ENCODE measurements at places on chromosomes 5 and 9.

- no peaks in the 10 kb centered on the region for H3K27me3 ChIP-seq
- peak; percentile 6 for DNase-seq
- no peak overlapping the region for H3K4me3 ChIP-seq
- H3K4me1 ChIP-seq = no peaks in the 10 kb centered on the region
- no peak overlapping the region for H3K27ac ChIP-seq
- no peaks in the 10 kb centered on the region for H3K36me3 ChIP-seq
Observed at GRCh38 chr5:67431191-67431590, 234.6 kb upstream of the CD180 start.

DNA sequence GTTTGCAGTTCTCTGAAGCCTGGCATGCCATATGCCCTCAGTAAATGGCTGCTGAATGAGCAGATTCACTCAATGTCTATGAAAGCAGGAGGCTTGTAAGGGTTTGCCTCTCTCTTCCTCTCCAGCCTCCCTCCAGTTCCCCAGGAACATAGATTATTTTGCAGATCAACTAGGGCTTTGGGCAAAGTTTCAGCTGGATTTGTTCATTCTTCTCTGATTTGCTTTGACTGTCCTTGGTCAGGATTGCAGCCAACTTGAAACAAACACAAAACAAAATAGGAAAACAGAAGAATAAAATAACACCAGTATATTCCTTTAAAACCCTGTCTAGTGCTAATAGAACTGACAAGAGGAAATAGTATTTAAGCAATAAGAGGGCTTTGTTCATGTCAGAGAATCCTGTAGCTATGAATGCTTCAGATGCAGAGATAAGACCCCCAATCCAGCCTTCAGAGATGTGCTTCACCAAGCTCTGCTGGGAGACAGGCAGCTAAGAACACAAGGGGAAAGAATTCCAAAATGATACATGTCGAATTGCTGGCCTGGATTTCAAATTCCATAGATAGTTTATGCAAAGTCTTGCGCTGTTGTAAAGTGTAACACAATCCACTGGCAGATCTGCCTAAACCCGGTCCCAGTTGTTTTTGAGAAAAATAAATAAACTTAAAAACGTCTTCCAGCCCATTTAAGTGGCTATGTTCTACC lies 174.3 kb downstream of the PAPPA start:
- peaks cover under 1% of the 10 kb centered on the region for H3K4me1 ChIP-seq
- H3K36me3 ChIP-seq = peaks cover 2% of the 10 kb centered on the region
- no peaks in the 10 kb centered on the region for H3K27me3 ChIP-seq
- no peak overlapping the region for H3K4me3 ChIP-seq

DNA sequence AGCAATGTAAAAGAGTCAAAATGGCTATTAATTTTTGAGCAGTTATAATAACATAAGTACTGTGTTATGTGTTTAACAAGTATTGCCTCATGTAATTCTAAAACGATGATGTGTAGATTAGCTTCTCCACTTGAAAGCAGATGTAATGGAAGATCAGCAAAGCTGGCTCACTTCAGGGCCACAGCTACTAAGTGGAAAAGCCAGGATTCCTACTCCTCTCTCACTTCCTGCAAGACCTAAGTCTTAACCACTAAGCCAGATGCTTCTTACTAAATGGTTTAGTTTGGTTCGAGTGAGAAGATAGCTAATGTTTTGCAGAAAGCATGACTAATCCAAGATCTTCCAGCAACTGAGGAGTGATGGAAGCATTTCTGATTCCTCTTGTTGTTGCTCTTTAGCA lies 15.7 kb upstream of the TNC start:
- no peak overlapping the region for H3K4me3 ChIP-seq
- no peaks in the 10 kb centered on the region for H3K27me3 ChIP-seq
- H3K27ac ChIP-seq = no peak overlapping the region
- peaks cover 3% of the 10 kb centered on the region for H3K4me1 ChIP-seq
- DNase-seq = no peak
- no peaks in the 10 kb centered on the region for H3K36me3 ChIP-seq

GRCh38 chr5:116032991-116033390 lies 719 bp downstream of the ARL14EPL start:
- no peak overlapping the region for H3K27ac ChIP-seq
- no peak for DNase-seq
- H3K4me3 ChIP-seq = no peak overlapping the region
- no peaks in the 10 kb centered on the region for H3K36me3 ChIP-seq
- no peaks in the 10 kb centered on the region for H3K4me1 ChIP-seq

DNA sequence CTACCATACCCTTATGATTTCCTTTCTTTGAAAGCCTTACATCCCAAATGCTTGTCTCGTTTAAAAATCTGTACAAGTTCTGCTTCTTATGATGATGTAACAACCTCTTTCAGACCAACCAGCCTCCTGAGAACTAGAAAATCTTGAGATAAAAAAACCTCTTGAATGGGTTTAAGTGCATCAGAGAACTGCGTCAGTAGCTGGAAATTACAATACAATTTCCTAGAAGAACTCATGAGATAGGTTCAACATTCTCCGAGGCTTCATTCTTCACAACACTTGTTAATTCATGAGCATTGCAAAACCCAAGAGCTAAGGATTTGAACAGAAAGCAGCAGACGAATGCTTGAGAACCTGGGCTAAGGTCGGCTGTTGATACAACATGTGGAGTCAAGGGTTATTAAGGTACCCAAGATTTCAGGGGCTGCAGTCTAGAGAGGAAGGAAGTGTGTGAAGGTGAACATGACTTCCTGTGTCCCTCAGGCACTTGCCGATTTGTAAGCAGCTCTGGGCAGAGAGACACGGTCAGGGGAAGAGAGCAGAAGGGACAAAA lies 286.0 kb downstream of the ICE1 start:
- H3K4me1 ChIP-seq = no peaks in the 10 kb centered on the region
- H3K36me3 ChIP-seq = no peaks in the 10 kb centered on the region
- no peak overlapping the region for H3K4me3 ChIP-seq
- no peak for DNase-seq
- no peak overlapping the region for H3K27ac ChIP-seq

GRCh38 chr9:76166526-76166925 lies 227.7 kb downstream of the RFK start:
- peaks cover 12% of the 10 kb centered on the region for H3K4me1 ChIP-seq
- H3K4me3 ChIP-seq = no peak overlapping the region
- H3K27me3 ChIP-seq = no peaks in the 10 kb centered on the region
- peaks cover 2% of the 10 kb centered on the region for H3K36me3 ChIP-seq
- no peak overlapping the region for H3K27ac ChIP-seq

DNA sequence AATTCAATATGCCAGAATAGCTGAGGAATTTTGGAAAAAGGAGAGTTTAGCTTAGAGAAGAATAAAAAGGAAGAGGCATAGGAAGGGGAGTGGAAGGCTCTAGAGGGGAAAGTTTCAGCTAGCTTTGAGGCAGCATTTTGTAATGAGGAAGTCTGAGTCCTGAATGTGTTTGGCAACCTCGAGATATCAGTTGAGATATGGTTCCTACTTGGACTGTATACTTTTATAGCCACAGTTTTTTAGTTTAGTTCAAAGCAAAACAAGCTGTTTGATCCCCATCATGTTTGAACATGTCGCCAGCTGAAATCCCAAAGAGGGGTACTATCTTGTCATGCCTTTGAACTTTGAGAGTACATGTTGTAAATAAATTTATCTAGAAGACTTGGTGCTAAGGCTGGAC lies 559.0 kb upstream of the FTMT start:
- no peaks in the 10 kb centered on the region for H3K27me3 ChIP-seq
- no peaks in the 10 kb centered on the region for H3K4me1 ChIP-seq
- H3K27ac ChIP-seq = no peak overlapping the region
- no peak overlapping the region for H3K4me3 ChIP-seq
- no peak for DNase-seq
- no peaks in the 10 kb centered on the region for H3K36me3 ChIP-seq

DNA sequence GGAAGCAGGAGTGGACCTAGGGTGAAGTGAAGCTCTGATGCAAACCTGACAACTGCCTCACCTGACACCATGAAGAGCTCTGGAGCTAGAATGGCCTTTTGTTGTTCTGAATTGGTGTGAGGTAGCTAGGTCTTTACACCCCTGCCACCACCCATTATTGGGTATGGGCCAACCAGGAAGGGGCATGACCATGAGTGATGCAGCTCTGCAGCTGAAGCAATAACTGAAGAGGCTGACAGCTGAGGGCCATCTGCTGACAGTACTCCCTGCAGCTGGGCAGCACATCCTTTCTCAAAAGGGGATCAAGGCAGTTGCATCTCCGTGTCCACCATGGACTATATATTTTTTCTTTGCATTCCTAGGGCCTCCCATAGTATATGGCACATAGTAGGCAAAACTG lies 87.0 kb upstream of the TLE1 start:
- H3K36me3 ChIP-seq = no peaks in the 10 kb centered on the region
- no peak for DNase-seq
- H3K4me3 ChIP-seq = no peak overlapping the region
- no peaks in the 10 kb centered on the region for H3K4me1 ChIP-seq

DNA sequence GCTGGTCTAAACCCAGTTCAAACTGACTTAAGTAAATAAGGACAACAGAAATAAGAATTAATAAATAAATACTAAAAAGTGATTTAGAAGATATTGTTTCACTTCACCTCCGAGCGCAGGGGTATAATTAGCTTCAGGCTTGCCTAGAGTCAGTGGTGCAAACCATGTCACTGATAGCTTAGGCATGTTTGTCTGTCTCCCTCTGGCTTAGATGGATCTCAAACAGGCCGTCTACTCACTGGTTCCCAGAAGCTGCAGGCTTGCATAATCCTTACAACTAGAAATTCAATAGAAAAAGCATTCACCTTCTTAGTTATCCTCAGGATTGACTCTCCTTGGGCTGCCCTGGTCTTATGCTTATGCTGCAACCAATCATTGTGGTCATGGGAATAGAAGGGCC lies 629.8 kb upstream of the WWC1 start:
- H3K27me3 ChIP-seq = no peaks in the 10 kb centered on the region
- no peak for DNase-seq
- no peaks in the 10 kb centered on the region for H3K4me1 ChIP-seq
- no peak overlapping the region for H3K27ac ChIP-seq
- H3K36me3 ChIP-seq = no peaks in the 10 kb centered on the region

- H3K4me1 ChIP-seq = no peaks in the 10 kb centered on the region
- H3K27me3 ChIP-seq = no peaks in the 10 kb centered on the region
- no peak overlapping the region for H3K4me3 ChIP-seq
- no peak overlapping the region for H3K27ac ChIP-seq
Observed at GRCh38 chr5:54628050-54628449, 110.5 kb downstream of the SNX18 start.

DNA sequence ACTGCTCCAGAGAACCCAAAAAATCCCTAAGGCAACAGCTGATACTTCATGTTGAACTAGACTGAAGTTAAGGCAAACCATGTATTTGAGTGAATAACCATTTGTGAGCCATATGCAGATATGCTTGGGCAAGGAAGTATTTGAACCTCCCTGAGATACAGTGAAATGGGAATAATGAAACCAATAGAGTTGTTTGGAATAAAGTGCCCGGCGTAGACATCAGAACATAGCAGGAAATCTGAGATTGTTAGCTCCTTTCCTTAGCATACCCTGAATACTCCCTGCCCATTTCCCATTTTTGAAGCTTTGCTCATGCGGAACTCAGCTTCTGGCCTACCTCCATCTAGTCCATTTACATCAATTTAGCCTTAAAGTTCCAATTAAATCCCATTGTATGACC lies 611.9 kb downstream of the EFNA5 start:
- H3K36me3 ChIP-seq = no peaks in the 10 kb centered on the region
- H3K27me3 ChIP-seq = no peaks in the 10 kb centered on the region
- DNase-seq = no peak
- no peak overlapping the region for H3K4me3 ChIP-seq
- no peak overlapping the region for H3K27ac ChIP-seq
- no peaks in the 10 kb centered on the region for H3K4me1 ChIP-seq

GRCh38 chr5:133400120-133400519 lies 212.2 kb downstream of the FSTL4 start:
- no peaks in the 10 kb centered on the region for H3K27me3 ChIP-seq
- no peak overlapping the region for H3K27ac ChIP-seq
- H3K4me3 ChIP-seq = no peak overlapping the region
- peaks cover 13% of the 10 kb centered on the region for H3K4me1 ChIP-seq
- no peaks in the 10 kb centered on the region for H3K36me3 ChIP-seq
- no peak for DNase-seq

- peaks cover 2% of the 10 kb centered on the region for H3K4me1 ChIP-seq
- H3K27me3 ChIP-seq = no peaks in the 10 kb centered on the region
- H3K27ac ChIP-seq = no peak overlapping the region
- DNase-seq = no peak
- no peak overlapping the region for H3K4me3 ChIP-seq
- no peaks in the 10 kb centered on the region for H3K36me3 ChIP-seq
Observed at GRCh38 chr9:74555565-74555964, 58.4 kb downstream of the RORB start.

GRCh38 chr5:59543821-59544442 lies 349.6 kb downstream of the PDE4D start:
- H3K27me3 ChIP-seq = no peaks in the 10 kb centered on the region
- no peak for DNase-seq
- H3K4me1 ChIP-seq = no peaks in the 10 kb centered on the region
- no peak overlapping the region for H3K4me3 ChIP-seq
- H3K27ac ChIP-seq = no peak overlapping the region
- H3K36me3 ChIP-seq = no peaks in the 10 kb centered on the region

- DNase-seq = no peak
- H3K36me3 ChIP-seq = peaks cover 83% of the 10 kb centered on the region
- H3K27me3 ChIP-seq = no peaks in the 10 kb centered on the region
Observed at GRCh38 chr5:1484730-1485578, 38.8 kb downstream of the LPCAT1 start.

GRCh38 chr9:122642226-122642625 lies 15.2 kb downstream of the OR1B1 start:
- H3K27ac ChIP-seq = no peak overlapping the region
- DNase-seq = peak; percentile 9
- no peaks in the 10 kb centered on the region for H3K27me3 ChIP-seq
- no peaks in the 10 kb centered on the region for H3K36me3 ChIP-seq

DNA sequence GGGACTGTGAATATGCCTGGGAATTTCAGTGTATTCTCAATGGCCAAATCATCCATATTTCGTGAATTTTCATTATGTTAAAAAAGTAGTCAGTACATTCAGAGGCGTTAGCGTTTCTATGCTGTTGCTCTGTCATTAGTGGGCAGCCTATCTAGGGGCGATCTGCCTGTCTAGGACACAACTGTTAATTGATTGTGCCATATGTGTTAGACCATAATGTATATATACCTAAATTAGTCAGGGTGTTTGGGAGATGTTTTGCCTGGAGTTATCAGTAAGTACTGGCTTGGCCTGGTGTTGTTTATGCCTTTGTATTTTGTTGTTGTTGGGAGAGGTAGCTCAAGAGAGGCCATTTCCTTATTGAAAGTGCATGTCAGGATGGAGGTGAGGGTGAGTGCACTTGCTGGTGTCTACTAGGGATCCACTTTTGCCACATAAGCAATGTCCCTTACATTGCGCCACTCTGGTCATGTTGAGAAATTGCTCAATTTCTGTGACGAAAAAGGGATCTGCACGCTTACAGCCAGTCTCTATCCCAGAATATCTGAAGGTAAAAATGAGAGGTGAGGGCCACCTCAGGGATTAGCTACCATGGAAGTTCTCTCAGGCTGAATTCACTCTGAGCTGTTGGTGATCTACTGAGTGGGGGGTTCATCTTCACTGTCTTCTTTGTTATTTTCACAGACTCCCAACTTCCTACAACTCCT lies 123.3 kb downstream of the ST8SIA4 start:
- DNase-seq = no peak
- no peaks in the 10 kb centered on the region for H3K4me1 ChIP-seq
- no peaks in the 10 kb centered on the region for H3K27me3 ChIP-seq
- no peak overlapping the region for H3K27ac ChIP-seq
- H3K4me3 ChIP-seq = no peak overlapping the region

GRCh38 chr9:86069206-86069869 lies 30.0 kb downstream of the GOLM1 start:
- no peak for DNase-seq
- H3K4me1 ChIP-seq = no peaks in the 10 kb centered on the region
- no peaks in the 10 kb centered on the region for H3K27me3 ChIP-seq

- peaks cover 21% of the 10 kb centered on the region for H3K4me1 ChIP-seq
- H3K36me3 ChIP-seq = no peaks in the 10 kb centered on the region
- peak; percentile 90 for DNase-seq
- no peak overlapping the region for H3K4me3 ChIP-seq
- peak overlapping the region; percentile 20 for H3K27ac ChIP-seq
Observed at GRCh38 chr9:133147412-133148198, 16.1 kb downstream of the GBGT1 start.
